ENCODE measurements at places on chromosomes 16 and 17. TPM values are rescaled to one million over a fixed set of nuclear protein-coding genes. Genes with fewer than 3 reads are reported as not detected.

The SNX20 gene
- total RNA-seq = 0.86 TPM

The RDM1 gene
- total RNA-seq = not detected

The KRT15 gene
- not detected for total RNA-seq

- no peak for DNase-seq
Observed at GRCh38 chr17:57459286-57459915, 203.1 kb downstream of the MSI2 start.

DNA sequence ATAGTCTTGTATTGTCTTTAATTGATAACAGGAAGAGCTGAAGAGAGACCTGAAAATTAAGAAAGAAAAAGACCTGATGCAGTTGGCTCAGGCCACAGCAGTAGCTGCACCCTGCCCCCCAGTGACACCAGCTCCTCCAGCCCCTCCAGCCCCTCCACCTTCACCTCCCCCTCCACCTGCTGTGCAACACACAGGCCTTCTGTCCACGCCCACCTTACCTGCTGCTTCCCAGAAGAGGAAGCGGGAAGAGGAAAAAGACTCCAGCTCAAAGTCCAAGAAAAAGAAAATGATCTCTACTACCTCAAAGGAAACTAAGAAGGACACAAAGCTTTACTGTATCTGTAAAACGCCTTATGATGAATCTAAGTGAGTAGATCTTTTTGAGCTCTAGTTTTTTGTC is 36.8 kb downstream of the C17orf58 start:
- DNase-seq = no peak

DNA sequence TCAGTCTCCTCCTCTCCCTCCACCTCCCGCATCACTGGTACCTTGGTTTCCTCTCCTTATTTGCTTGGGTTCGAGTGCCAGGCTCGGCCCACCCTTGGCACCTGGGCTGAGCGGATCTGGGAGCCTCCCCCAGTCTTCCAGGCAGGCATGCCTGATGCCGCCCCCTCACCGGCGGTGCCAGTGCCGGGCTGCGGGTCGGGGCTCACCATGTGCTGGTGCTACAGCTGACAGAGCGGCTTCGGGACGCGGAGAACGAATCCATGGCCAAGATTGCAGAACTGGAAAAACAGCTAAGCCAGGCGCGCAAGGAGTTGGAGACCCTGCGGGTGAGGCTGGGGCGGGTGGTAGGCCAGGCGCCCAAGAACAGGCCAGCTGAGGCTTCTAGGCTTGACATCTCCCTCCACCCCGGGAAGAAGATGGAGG is 19.2 kb downstream of the FMNL1 start:
- no peak for DNase-seq

GRCh38 chr17:64938925-64939474 is 19.7 kb upstream of the LRRC37A3 start:
- peak; percentile 59 for DNase-seq

DNA sequence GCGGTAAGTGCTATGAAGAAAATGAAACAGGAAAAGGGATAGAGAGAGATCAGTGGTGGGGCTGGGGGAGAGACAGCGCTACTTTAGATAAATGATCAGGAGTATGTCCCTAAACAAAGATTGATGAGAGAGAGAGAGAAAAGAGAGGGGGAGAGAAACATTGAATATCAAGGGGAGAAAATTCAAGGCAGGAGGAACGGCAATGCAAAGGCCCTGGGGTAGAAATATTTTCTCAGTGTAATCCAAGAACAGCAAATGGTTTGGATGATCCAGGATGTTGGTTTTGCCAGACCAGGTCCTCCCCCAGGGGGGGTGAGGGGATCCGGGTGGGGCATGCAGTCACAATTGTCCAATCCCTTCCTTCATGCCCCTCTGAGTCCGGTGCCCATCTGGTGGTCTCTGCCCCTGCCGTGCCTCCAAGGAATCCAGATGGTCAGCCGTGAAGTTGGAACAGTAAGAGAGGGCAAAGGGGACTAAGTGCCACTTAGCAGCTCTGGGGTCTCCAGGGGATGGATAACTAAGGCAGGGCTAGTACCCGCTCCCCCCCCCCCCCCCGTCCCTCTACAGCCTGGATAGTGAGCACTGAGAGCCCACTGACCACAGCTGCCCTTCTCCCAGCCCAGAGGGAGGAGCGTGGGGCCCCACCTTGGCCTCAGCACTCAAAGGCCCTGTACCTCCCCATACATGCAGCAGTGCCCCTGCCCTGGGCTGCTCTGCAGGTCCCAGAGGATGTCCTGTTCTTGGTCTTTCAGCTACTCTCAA is 43.7 kb downstream of the TMEM132E start:
- DNase-seq = no peak

DNA sequence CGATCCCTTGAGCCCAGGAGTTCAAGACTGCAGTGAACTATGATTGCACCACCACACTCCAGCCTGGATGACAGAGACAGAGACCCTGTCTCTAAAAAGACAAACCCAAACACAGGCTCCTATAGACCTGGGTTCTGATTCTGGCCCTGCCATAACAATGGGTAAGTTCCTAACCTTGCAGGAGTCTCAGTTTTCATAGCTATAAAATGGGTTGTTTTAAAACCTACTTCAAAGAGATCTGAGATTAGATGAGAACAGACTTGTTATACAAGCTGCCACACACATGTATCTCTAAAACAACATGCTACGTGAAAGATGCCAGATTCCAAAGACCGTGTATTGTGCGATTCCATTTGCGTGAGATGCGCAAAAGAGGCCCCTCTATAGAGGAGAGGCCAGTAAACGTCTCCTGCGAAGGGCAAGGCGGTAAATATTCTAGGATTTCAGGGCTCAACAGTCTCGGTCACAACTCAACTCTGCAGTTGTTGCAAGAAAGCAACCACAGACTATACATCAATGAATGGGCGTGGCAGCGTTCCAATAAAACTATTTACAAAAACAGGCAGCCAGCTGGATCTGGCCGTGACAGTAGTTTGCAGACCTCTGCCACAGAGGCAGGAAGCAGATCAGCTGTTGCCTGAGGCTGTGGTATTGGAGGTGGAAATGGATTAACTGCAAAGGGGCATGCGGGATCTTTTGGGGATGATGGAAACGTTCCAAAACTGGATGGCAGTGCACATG is 5.9 kb downstream of the CORO7 start:
- no peak for DNase-seq
